Activated T-cell treated with anti-CD3 and anti-CD28 coated beads, Interleukin-2, amount 50 U/mL, for 1 hour (primary cell): ENCODE measurements at places on chromosomes 6 and 20.

GRCh38 chr6:162343936-162344645, 383.5 kb downstream of the PRKN start:
- no peak for DNase-seq

GRCh38 chr6:168848797-168849196, 404.8 kb downstream of the THBS2 start:
- no peak for DNase-seq

DNA sequence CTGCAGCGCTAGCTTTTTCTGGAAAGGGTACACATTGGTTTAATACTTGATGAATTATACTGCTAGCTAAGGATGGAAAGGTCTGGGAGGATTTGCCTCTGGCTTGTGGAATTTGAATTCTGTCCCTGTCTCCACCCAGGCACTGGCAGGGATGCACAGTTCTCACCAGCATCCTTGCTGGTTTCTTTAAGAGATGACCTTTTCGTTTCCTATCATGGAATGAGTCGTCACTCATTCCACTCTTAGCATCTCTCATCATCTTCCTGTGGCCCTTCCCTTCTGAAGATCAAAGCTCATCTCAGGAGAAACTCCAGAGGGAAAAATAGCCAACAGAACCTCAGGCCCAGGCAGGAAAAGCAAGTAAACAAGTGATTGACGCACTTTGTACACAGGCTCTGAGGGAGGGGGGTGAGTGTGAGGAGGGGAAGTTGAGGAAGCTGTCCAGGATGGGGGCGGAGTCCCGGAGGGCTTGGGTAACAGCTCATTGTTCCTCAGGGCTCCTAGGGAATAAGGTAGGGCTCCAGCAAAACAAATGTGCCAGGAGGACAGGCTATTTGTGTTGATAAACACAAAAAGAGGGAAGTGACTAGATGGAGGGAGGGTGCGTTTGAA, 25.7 kb upstream of the SAYSD1 start:
- no peak for DNase-seq

GRCh38 chr6:25998379-25998778, 35.8 kb downstream of the TRIM38 start:
- DNase-seq, result no peak

- DNase-seq, result no peak
Measured at GRCh38 chr6:113595911-113596376, 261.2 kb upstream of the MARCKS start.
